ENCODE measurements at places on chromosomes 6 and 20.

DNA sequence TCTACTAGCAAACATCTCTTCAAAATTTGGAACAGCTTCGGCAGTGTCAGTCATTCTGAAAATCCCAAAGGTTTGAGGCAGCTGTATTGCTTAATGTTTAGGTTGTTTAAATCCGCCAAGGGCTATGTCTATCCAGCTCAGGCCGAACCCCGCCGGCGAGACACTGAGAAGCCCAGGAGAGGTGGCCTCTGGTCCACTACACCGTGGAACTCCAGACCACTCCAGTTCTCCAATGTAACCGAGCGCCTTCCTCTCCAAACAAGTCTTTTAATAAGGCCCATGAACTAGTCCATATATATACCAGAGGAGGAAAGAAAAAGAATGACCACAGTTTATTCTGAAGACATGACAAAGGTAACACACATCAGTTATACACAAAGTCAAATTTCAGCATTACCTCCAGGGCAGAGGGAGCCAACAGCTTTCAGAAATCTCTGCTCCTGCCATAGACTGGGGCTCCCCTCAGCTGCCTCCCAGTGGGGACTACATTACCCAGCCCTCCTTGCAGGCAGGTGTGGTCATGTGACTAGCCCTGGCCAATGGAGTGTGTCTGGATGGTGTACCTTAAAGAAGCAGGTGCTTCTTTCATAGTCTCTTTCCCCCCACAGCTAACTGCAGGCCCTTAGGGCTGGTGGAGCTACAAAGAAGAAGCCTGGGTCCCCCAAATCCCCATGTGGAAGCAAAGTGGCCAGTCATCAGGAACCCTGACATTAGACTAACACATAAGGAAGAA lies at the start of gene RAMACL:
Gene RAMACL (minus strand): TSS at position 255 of the 733 bp plus-strand sequence. CDS start 201 bp downstream, at position 54.
- no peak for DNase-seq

- no peak for DNase-seq
Measured at GRCh38 chr6:156182356-156182755, 594.8 kb upstream of the ARID1B start.

GRCh38 chr20:41063442-41063841 lies 34.8 kb downstream of the TOP1 start:
- DNase-seq: no peak

GRCh38 chr6:79605968-79606764 lies 25.0 kb upstream of the SH3BGRL2 start:
- no peak for DNase-seq

GRCh38 chr20:16316513-16316912 lies 256.7 kb downstream of the KIF16B start:
- no peak for DNase-seq

Data from posterior cingulate gyrus (tissue), 11 donors.